ENCODE measurements at places on chromosomes 1 and 21.

DNA sequence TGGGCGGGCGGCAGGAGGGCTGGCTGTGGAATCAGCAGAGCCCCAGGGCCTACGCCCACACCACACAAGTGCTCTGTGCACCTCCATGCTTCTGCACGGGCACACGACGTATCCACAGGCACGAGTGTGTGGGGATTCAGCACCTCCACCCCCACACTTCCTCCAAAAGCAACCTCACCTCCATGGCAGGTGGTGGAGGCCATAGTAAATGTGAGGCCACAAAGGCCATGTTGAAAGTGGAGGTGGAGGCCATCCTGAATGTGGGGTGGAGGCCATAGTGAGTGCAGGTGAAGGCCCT is 125.4 kb upstream of the VAMP3 start:
- DNase-seq, result no peak

DNA sequence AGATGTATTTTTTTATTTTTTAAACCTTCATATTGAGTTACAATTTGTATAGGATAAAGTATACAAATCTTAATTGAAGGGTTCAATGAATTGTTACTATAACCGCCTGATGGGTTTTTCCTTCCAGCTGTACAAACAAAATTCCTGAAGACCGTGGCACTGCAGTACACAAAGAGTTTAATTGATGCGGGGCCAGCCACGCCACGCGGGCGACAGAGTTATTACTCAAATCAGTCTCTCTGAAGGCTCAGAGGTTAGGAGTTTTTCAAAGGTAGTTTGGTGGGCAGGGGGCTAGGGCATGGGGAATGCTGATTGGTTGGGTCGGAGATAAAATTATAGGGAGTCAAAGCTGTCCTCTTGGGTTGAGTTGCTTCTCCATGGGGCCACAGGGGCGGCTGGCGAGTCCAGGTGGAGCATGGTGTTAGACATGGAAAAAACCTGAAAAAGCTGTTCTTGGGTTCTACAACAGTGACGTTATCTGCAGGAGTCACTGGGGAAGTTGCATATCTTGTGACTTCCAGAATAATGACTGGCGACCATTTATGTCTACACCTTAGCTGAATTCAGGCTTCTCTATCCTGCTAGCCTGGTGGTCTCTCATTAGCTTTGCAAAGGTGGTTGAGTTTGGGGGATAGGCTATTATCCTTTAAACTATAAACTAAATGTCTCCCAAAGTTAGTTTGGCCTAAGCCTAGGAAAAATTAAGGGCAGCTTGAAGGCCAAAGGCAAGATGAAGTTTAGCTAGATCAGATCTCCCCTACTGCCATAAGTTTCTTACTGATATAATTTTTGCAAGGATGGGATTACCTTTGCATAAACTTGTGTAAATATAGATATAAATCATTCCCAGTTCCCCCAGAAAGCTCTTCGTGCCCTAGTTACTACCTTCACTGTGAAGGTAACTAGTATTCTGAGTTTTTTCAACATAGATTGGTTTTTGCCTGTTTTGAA is 13.0 kb upstream of the TMEM9 start:
- DNase-seq, result no peak

DNA sequence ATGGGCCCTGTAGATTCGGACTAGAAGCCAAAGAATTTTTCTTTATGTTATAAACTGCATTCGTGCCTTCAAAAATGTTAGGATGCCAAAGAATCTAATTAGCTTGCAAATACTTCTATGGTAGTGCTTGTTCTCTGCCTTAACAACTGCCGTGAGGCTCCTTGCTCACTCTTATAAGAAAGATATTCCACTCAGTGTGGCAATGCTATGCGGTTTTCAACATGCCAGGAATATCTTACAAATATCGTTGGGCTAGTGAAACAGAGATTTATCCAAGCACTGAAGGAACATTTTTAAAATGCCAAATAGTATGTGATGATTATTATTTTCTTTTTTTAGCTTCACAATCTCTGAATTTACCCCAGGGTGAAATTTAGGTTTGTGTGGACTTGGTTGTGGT is 198.2 kb downstream of the GREM2 start:
- DNase-seq, result no peak

DNA sequence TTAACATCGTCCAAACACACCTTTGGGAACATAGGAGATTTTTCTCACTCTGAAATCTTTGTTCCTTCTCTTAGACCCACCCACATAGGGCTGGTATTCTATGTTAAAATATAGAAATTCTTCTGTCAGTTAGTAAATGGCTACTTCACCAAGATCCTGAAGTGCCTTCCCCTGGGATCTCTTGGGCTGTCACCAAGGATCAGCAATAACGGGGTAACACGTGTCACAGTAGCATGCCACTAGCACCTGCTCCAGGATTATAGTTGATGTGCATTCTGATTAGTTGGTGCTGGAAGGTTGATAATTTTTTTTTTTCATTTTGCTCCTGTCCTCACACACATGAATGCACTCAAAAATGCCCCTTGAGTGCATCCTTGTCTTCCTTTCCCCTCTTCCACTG is 298.7 kb downstream of the NTNG1 start:
- no peak for DNase-seq

GRCh38 chr1:175132436-175132835 is 60.1 kb downstream of the KIAA0040 start:
- no peak for DNase-seq

GRCh38 chr1:107776900-107777663 is 187.9 kb downstream of the VAV3 start:
- no peak for DNase-seq

GRCh38 chr1:41673806-41674205 is 189.3 kb upstream of the EDN2 start:
- DNase-seq, result no peak

- no peak for DNase-seq
Measured at GRCh38 chr1:44345187-44345775, 9.8 kb downstream of the ERI3 start.

GRCh38 chr1:25771221-25772114 is 28.5 kb upstream of the SELENON start:
- no peak for DNase-seq

GRCh38 chr1:27097484-27097917 is 57.4 kb downstream of the SLC9A1 start:
- DNase-seq, result peak; percentile 51

- no peak for DNase-seq
Measured at GRCh38 chr1:240499012-240499411, 112.9 kb downstream of the GREM2 start.

DNA sequence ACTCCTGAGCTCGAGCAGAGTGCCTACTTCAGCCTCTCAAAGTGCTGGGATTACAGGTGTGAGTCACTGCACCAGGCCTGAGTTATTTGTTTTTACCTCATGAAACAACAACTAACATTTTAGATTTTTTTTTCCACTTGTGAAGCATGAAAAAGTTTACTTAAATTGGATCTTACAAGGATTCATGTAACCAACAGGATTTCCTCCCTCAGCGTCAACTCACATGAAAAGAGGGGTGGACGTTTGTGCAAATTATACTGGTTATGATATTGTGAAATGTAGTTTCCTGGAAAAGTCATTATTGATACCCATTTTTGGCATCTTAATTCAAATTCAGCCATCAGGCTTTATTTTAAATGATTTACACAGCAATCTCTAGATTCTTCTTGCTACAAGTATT is 6.5 kb downstream of the CNST start:
- no peak for DNase-seq

- no peak for DNase-seq
Measured at GRCh38 chr21:33932731-33933130, 17.1 kb upstream of the ATP5PO start.

DNA sequence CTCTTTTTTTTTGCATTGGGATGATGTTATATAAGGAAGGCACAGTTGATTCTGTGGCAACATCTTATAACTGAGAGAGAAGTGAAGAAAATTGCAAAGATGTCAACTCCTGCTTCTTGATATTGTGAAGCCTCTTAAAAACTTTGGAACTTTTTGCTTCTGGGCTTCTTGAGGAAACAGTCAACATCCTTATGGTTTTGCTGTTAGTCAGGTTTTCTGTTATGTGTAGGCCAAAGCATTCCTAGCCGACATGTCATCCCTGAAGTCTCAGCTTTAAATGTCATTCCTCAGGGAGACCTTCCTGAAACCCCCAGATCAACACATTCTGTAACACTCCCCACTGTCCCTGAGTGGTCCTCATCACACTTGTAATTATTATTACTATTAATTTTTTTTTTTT is 12.6 kb downstream of the FALEC start:
- DNase-seq, result no peak

DNA sequence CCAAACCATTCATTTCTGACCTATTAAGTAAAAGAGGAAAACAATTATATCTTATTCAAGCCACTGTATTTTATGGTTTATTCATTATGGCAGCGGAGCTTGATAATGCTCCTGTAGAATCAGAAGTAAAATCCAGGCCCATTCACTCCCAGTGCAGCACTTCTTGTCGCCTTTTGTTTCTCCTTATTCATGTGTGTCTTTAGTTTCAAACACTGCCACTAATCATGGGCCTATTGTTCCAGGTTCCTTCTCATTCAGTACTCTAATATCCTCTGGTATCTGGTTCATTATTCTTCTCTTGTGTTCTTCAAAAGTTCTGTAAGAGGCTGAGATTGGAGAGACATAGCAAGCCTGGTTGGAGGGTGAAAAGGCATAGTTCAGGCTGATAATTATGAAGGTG is 218.3 kb downstream of the LRRIQ3 start:
- DNase-seq, result no peak

DNA sequence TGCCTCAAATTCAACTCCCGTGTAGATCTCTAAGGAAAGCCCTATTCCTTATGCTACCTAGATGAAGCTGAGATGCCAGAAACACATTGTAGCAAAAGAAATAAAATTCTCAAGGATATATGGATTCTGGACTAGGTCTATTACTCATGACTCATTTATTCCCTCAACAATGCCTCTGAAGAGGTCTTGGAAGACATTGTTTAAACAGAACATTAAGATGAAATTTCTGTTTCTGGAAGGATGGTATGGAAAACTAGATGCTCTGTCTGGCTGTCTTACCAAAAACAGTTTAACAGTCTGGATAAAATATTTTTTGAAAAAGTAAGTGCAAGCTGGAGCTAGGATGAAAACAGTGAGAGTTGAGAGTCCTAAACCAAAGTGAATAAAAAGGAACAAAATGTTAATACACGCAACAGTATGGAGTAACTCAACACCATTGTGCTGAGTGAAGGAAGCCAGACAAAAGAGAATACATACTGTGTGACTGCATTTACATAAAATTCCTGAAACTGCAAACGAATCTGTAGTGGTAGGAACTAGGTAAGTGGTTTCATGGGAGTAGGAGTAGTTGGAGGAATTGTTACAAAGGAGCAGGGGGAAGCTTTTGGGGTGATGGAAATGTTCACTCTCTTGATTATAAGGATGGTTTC is 59.3 kb upstream of the GNG12 start:
- DNase-seq, result no peak

- DNase-seq, result no peak
Measured at GRCh38 chr1:62810420-62811274, 26.7 kb downstream of the ATG4C start.

DNA sequence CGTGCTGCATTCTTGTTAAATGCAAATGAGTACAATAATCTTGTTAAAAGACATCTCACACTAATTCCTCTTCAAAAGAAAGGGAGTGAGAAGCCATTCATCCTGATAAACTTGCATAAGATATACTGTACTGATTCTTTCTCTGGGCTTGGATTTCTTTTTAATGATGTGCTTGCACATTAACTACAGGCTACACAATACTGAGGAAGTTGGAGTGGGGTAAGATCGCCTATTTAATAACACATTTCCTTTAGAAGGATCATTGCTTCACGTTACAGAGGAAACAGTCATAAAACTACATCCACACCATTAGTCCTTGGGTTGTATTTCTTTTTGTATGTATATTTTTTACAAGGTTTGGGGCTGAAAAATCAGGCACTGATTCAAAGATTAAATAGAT is 36.6 kb downstream of the NRIP1 start:
- no peak for DNase-seq

DNA sequence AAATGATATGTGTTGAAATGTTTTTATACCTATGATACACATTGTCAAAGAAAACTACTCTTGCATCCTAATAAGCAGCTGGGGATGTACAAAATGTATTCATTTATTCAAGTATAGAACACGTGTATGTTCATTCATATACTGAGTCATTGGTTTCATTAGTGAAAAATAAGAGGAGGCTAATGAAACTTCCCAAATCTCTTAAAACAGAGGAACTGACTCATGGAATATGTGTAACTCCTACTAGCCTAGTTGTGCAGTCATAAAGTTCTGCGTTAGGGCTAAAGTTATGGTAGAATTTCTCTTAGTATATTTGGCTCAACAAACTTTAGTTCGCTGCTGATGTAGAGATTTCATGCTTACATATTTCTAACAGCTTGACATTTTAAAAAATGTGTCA is 441.6 kb downstream of the NCAM2 start:
- DNase-seq, result no peak

DNA sequence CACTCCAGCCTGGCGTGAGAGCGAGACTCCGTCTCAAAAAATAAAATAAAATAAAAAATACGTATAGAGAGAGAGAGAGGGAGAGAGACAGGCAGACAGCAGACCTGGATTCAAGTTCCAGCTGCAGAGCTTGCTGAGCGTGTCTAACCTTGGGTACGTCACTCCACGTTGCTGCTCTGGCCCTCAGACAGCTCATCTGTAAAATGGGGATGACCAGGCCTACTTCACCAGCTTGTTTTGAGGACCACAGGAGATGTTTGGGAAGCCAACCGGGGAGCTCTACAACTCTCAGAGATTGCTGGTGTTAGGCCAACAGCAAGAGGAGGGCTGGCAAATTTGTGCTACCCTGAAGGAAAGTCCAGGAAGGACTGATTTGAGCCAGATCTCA is 499 bp upstream of the TRAF5 start:
- no peak for DNase-seq

- DNase-seq, result no peak
Measured at GRCh38 chr1:66416295-66416694, 117.7 kb upstream of the SGIP1 start.

- no peak for DNase-seq
Measured at GRCh38 chr21:17501107-17502006, 11.5 kb upstream of the CXADR start.

DNA sequence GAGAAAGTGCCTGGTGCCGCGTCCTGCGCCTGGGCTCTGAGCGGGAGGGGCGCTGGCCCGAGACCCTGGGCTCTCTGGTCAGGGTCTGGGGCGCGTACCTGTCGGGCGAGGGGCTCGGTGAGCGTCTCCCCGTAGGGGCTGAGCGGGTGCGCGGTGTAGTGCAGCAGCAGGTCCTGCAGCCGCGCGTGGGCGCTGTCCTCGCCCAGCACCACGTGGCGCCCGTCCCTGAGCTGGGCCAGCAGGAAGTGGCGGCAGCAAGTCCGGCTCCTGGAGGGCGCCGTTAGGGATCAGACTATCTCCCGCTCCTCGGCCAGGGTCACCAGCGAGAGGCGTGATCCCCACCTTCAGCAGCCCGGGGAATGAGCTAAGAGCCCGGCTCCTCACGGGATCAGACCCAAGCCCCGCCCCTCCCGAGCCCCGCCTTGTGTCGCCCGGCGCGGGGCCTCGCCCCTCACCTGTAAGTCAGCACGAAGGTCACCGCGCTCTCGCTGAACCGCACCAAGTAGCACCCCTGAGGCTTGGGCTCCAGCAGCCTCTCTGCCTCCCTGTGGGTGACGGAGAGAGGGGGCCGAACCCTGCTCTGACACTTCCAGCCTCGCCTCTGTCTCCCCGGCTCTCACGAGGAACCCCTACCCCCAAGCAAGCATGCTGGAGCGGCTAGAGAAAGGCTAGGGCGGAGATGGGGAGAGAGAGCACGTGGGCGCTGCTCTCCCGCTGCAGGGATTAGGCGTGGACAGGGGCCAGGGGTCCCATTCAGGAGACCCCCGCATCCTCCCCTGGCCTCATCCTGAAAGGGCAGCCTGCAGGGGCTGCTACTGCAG is 2.7 kb downstream of the SH2D2A start:
- DNase-seq, result peak; percentile 66

GRCh38 chr1:201020721-201021629 is 2.5 kb downstream of the KIF21B start:
- DNase-seq, result no peak

- DNase-seq, result no peak
Measured at GRCh38 chr1:13911697-13912619, 212.0 kb downstream of the PRDM2 start.

Data from stimulated activated CD4-positive, alpha-beta T cell treated with anti-CD3 and anti-CD28 coated beads, TNF-alpha, amount 100 ng/mL, for 4 hours (primary cell).